ENCODE measurements at places on chromosomes 2 and 18.

DNA sequence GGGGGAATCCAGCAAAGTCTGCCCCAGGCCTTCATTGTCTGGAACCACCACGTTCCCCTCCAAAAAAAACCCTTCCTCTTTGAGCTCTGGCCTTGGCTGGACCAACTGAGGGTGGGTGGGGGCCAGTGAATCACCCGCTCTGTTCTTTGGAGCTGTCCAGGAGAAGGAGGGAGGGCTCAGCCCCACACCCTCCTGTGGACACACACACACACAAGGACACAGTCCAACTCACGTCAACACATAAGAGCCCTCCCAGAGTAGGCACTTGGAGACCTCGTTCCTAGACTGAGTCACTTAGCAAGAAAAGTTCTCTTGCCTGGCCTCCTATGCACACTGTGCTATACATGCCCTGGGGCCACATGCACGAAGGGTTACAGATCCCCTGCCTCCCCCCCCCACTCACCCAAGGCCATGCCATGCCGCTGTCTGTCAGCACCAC, 1.2 kb upstream of the TNS1 start:
- no peak for DNase-seq

GRCh38 chr2:137770166-137770565, 194.1 kb upstream of the HNMT start:
- no peak for DNase-seq

DNA sequence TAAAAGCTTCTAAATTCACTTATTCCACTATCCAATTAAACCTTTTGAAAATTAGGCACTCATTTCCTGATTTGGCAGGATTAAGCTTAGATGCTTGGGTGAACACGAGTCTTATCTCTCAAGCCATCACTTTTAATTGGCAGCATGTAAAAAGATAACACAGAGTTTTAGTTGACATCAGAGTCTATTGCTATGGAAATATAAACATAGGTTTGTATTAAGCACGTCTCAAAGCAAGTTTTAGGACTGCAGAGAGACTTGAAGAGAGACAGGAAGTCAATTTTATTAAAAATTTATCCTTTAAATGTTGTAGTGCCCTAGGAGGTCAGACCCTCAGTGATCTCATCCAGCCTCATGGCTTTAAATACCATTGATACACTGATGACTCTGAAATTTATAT, 5.6 kb downstream of the RBKS start:
- DNase-seq: no peak

DNA sequence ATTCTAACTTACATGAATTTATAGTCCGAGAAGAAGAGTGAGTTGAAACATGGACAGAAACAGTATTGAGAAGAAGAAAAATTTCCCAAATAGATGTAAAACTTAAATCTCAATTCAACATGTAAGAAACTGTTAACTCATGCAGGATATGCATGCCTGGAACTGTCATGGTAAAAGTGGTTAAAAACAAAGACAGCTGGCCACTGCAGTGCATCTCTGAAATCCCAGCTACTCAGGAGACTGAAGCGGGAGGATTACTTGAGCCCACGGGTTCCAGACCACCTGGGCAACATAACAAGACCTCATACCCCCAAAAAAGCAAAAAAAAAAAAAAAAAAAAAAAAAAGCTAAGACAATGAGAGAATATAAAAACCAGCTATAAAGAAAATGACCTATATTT, 93.0 kb upstream of the TTC27 start:
- no peak for DNase-seq

- no peak for DNase-seq
These were observed 33.0 kb downstream of the MAL start for GRCh38 chr2:95058466-95058988.

DNA sequence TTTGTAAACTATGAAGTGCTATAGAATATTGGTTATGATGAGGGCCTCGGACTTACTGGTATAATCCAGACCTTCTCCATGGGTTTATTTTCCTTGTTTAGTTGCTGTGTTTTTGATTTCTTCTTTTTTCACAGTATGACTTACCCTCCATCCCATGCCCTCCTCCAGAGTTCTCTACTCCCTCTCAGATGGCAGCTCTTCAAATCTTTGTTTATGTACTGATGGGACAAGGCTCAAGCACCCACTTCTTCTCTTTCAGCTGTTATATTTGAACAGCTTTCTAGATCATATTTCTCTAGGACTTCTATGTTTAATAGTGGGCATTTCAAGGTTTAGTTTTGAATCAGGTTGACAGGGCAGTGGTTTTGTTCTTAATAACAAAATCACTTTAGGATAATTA, 43.9 kb downstream of the CLIP4 start:
- no peak for DNase-seq

DNA sequence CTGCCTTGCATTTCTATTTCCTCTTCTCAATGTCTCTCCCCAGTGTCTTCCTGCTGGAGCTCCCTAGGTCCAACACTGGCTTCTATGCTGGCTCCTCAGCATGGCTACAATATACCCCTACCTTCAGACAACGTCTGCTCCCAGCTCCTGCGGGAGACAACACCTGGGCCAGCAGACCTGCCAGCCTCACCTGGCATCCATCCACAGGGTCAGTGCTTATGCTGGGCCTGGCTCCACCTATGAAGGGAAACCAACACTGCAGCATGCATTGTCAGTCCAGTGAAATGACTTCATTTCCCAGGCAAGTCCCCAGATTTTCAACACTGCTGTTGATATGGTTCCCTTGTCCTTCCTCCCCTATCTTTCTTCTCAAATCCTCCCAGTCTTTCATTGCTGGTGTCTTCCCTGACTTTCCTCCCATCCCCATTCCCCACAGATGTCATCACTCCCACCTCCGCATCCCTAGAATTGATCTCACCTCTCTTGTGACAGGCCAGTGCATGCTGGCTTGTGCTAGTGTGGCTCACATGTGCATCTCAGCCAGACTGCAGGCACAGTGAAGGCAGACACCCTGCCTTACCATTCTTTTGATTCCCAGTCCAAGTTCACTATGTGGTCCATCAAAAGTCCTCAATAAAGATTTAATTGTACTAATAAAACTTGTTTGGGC, 98.0 kb downstream of the MYO5B start:
- DNase-seq: no peak

DNA sequence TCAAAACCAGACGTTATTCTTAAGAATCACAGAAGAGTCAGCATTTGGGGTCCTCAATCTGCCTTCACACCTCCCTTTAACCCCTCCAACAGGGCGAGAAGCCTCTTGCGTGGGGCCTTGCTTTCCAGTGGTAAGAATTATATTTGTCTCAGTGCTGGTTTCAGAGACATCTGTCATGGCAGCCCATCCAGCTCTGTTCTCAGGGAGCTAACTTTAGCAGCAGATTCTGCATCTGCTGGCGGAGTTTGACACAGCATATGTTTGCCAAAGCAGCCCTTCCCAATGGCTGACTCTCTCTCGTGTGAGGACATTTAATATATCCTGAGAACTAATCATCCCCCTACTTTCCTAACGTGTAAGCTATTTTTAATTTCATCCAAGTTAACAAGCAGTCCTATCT, 91.5 kb upstream of the BCL11A start:
- DNase-seq: no peak

DNA sequence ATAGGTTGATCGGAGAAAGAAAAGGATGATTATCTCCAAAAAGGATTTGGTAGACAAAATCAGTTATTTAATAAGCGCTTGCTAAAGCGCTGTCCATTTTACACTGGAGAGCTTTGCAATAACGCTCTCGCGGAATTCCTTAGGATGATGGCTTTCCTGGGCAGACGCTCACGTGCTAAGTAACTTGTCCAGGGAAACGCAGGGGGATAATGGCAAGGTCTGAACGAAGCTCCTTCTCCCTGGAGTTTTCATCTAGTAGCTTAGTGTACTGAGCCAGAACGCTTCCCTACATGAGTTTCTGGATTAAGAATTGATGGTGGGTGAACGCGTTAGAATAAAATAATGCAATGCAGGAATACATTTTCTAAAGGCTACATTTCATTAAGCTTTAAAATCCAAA, 739.5 kb upstream of the SALL3 start:
- DNase-seq: no peak

GRCh38 chr2:136362676-136363390, 244.9 kb upstream of the CXCR4 start:
- DNase-seq: peak; percentile 92

GRCh38 chr2:114170070-114170469, 272.4 kb upstream of the DPP10 start:
- DNase-seq: no peak

DNA sequence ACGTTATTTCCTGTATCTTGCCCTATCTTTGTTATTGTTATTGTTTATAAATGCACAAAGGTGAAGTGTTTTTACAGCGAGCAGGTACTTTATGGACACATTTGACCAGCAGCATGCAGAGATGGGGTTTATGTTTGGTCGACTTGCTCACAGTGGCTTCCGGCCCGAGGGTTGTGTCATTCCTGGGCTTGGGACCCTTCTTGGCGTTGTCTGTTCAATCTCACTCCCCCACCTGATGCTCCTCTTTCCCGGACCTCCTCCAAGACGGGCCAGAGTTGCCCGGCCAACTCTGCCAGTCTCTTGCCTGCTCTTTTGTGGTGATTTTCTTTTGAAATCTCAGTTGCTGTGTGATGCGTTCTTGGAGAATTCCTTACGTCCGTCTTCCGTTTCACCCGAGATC, 153.9 kb downstream of the TWIST2 start:
- no peak for DNase-seq

DNA sequence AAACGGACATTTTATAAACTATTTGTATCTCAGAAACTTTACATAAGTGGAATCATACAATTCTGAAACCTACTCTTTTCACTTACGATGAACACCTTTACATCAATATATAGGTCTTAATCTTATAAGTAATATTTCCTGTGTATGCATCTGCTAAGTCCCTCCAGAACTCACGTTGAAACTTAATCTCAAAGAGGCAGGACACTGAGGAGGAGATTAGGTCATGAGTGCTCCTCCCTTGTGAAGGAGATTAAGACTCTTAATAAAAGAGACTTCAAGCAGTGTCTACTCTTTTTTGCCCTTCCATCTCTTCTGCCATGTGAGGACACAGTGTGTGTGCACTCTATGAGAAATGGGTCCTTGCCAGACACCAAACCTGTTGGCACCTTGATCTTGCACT, 94.7 kb upstream of the CDKL4 start:
- DNase-seq: no peak

DNA sequence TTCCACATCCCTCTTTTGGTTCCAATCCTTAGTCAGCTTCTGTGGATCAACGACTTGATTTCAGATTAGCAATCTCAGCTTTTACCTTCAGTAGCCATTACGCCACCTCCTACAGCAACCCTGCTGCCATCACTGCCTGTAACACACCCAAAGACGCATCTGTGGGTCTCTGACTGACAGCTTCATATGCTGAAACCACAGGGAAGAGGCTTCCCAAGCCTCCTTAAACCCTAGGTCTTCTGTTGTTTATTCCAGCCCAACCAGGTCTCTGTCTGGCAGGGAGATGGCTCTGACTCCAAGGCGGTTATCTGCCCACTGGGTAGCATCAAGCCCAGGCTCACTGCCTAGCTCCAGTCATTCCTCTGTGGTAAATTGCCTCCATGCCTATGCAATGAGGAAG, 28.6 kb upstream of the TRIB2 start:
- DNase-seq: no peak

GRCh38 chr18:61209801-61210200, 123.4 kb upstream of the CDH20 start:
- no peak for DNase-seq

DNA sequence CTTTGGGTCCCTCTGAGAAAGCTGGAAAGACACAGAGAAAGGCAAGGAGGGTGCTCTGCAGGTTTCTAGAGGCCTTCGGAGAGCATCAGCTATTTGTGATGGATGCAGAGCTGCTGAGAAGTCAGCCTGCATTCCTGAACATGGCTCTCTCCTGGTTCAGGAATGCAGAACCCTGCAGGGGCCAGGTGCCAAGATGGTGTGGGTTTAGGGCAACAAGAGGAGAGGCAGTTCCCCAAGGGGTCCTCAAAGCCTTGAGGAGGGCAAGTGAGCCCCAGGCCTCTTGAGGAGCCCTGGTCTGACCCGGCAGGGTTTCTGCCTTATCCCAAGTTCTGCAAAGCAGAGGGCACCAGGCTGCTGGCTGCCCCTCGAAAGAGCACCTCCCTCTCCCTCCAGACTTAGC, 93.3 kb downstream of the HS1BP3 start:
- no peak for DNase-seq

DNA sequence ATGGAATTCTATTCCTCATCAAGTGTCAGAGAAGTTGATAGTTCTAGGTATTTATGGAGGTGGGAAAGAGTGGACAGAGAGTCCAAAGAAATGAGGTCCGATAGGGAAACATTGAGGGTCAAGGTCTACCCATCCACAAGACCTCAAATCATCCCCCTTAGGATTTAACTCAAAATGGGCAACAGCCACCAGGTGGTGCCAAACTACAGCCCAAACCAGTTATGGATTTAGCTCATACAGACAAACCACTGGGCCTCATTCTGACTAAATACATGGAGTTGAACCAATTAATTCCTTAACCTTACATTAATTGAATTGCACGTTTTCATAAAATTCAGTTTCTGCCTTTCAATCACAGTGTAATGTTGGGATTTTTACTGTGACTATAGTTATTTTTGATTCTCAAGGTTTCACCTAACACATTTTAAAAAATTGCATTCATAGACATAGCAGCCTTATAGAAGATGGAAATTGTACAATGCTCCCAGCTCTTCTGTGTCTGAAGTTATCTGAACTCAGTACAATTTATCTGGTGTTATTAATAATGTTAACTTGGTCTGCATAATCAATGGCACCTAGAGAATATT, 98.2 kb upstream of the HNMT start:
- peak; percentile 54 for DNase-seq

DNA sequence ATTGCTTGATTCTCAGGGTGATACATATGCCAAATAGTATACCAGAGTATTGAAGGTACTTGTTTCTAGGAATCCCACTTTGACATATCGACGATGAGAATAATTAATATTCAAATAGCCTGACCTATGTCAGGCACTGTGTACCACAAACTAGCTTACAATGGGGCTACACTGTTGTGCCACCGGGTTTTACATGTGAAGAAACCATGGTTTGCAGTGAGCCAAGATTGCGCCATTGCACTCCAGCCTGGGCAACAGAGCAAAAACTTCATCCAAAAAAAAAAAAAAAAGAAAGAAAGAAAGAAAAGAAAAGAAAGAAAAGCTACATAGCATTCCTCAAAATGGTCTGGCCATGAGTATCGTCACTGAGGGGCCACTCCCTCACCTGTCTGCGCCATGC, 25.5 kb downstream of the GYPC start:
- no peak for DNase-seq

GRCh38 chr2:12684471-12684936, 32.2 kb upstream of the TRIB2 start:
- DNase-seq: no peak

GRCh38 chr2:24245986-24246776, 71.3 kb downstream of the FAM228A start:
- no peak for DNase-seq

GRCh38 chr2:180125245-180125962, 118.3 kb upstream of the CWC22 start:
- DNase-seq: peak; percentile 49

- DNase-seq: no peak
These were observed 511 bp downstream of the MOB4 start for GRCh38 chr2:197516393-197516761.

DNA sequence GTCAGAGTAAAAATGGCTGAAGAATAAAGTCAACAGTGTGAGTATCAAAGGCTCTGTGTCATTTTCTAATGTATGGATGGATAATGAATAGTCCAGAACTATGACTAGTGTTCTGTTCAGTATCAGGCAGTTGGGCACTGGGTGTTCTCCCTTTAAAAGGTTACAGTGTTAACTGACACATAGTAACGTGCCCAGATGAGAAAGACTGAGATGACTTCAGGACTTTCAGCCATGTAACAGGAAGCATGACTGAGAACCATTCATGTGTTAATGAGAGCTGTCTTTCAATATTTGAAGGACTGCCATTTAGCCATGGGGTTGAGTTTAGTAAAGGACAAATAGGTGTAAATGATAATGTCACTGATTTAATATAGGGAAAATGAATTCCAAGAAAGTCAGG, 187.1 kb downstream of the GULP1 start:
- peak; percentile 8 for DNase-seq

Measured in activated CD4-positive, alpha-beta T cell treated with anti-CD3 and anti-CD28 coated beads, Interleukin-10, Interleukin-2, amounts not matched to agents 100 ng/mL and 50 ng/mL, durations not matched to agents 16 hours and 8 hours (primary cell).